Right cardiac atrium (tissue), 5 donors: ENCODE measurements at places on chromosomes 5 and 9. TPM values are rescaled to one million over a fixed set of nuclear protein-coding genes. Genes with fewer than 3 reads are reported as not detected.

NDFIP1 gene
- polyA plus RNA-seq = 51.6 TPM

LCN1 gene
- not detected for polyA plus RNA-seq

SPOCK1 gene
- polyA plus RNA-seq = 41.0 TPM

ZNF618 gene
- polyA plus RNA-seq = 1.4 TPM

NOXA1 gene
- polyA plus RNA-seq = 4.3 TPM

LCN9 gene
- polyA plus RNA-seq = not detected

PCSK1 gene
- polyA plus RNA-seq = 0.14 TPM

ARHGAP26 gene
- 13.2 TPM for polyA plus RNA-seq

MEIKIN gene
- 0.20 TPM for polyA plus RNA-seq

DNA sequence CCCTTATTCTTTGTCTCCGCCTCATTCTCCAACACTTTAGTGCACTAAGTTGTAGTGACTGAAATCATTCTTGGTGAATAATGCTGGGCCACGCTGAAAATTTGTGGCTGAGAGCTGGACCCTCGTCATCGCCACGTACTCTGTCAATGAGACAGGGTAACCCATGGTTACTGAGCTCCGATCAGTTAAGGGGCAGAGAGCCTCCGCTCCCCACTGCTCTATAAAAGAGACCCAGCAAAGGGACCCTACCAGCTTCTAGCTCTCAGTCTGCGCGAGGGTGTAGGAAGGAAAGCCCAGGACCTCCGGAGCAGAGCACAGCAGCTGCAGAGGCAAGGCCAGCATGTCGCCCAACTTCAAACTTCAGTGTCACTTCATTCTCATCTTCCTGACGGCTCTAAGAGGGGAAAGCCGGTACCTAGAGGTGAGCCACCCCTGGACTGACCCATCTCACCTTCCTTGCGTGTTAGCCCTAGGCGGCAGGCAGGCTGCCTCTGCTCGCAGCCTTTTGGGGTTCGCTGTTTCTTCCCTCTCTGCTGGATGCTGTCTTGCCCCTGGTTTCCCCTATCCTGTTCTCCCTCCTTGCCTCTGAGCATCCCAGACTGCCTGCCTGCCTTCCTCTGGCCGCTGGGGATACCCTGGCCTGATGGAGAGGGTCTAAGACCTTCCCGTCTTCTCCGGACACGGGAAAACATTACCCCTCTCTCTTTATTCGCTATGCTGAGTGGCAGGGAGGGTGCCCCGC is at the start of gene CRHBP:
Gene CRHBP, plus strand, starts transcription at position 251 of the 742 bp plus-strand sequence. Its CDS starts 90 bp downstream, at position 341.
- peak; percentile 12 for DNase-seq

GRCh38 chr5:92939428-92939827 is 641.6 kb downstream of the NR2F1-AS1 start:
- no peak for DNase-seq

GRCh38 chr9:129335464-129336129 is 157.5 kb upstream of the IER5L start:
- DNase-seq = no peak

- peak; percentile 43 for DNase-seq
Measured at GRCh38 chr9:8857068-8857925, 1057.7 kb upstream of the DMAC1 start.

DNA sequence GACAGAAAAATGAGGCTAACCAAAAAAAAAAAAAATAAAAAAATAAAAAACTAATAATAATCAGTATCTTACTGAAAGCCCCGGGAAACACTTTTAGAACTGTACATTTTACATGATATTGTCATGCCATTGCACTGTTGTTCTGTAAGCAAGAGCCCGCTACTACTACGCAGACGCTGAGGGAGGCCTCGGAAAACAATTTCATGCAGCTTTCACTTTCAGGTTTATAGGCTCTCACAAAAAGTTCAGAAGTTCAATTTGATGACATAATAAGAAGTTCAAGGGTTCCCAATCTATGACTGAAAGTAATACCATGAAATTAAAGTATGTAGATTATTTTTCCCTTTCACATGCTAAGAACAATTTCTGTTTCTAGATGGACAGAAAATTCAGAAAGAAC is 318.3 kb upstream of the ITGA1 start:
- DNase-seq = no peak

DNA sequence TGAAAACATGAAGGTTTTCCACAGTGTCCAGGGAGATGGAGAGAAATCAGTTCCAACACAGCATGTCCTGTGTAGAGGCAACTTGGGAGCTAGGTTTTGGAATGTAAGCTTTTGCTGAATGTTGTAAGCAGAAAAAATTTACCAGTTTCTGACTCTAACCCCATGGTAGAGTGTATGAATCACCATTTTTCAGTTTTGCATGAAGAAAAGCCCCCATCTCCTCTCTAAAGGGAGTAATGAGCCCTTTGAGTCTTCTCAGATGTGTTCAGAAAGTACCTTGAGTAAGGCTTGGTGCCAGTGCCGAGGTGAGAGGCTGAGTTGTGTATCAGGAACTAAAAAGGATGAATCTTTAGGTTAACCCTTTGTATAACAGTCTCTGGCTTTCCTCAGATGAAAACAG is 96.2 kb downstream of the ADRB2 start:
- no peak for DNase-seq

- peak; percentile 39 for DNase-seq
Measured at GRCh38 chr5:13866792-13867191, 77.7 kb downstream of the DNAH5 start.

- no peak for DNase-seq
Measured at GRCh38 chr5:79595086-79595485, 17.2 kb upstream of the TENT2 start.

GRCh38 chr9:105278751-105279150 is 34.3 kb downstream of the SLC44A1 start:
- DNase-seq = no peak

DNA sequence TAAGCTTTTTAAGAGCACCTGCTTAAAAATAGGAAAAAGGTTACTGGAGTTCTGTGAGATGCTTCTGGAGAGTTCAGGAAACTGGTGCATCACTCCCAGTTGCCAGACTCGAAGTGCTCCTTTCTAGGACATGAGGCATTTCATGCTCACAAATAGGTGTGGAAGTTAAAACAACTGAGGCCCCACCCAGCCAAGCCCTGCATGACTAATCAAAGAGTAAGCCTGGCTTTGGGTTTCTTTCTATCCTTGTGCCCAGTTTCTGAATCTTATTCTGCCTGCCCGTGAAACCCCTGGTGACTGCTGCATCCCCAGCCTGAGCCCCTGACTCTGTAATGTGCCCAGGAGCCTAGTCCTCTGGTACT is 7.7 kb downstream of the SPINK9 start:
- DNase-seq = no peak

GRCh38 chr9:76534026-76534425 is 75.0 kb downstream of the GCNT1 start:
- no peak for DNase-seq

DNA sequence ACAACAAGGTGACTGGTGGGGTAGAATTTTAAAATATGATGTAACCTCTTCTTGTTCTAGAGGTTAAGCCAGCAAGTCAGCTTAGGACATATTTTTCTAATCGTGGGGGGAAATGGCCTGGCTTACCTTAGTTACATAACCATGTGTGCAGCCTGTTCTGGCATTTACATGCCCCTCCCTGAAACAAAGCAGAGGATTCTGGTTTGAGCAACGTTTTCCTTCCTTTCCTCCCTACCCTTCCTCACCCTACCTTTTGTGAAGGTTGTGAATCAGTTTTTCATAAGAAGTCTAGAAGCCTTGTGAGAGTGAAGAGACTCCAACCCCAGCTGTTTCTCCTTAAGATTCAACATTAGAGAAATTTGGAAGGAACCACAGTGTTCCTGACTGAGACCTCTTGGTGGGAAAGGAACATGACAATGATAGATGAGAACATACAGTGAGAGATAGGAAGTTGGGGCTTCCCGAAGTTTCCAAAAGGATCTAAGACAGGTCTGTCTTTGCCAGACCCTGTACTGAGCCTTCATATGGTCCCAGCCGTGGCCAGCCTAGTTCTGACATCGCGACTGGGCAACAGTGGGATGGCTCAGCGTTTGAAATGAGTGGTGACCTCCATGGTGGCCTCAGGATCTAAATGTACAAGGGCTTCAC is 365.2 kb downstream of the SPATA31D1 start:
- no peak for DNase-seq
